Stimulated activated CD4-positive, alpha-beta T cell treated with anti-CD3 and anti-CD28 coated beads, Interleukin-2, amount 100 ng/mL, for 4 hours (primary cell): ENCODE measurements at places on chromosomes 11 and 22.

GRCh38 chr11:71354394-71355105 is 93.6 kb downstream of the DHCR7 start:
- DNase-seq, result no peak

DNA sequence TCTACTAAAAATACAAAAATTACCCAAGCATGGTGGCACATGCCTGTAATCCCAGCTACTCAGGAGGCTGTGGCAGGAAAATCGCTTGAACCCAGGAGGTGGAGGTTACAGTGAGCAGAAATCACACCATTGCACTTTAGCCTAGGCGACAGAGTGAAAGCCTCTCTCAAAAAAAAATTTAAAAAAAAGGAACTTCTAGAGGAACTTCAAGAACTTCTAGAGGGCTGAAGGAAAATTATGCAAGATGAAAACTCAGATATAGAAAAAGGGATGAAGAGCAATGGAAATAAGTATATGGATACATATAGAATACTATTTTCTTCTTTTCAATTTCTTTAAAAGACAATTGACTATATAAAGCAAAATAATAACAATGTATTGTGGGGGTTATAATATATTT is 51.2 kb upstream of the PRR5 start:
- DNase-seq, result no peak

DNA sequence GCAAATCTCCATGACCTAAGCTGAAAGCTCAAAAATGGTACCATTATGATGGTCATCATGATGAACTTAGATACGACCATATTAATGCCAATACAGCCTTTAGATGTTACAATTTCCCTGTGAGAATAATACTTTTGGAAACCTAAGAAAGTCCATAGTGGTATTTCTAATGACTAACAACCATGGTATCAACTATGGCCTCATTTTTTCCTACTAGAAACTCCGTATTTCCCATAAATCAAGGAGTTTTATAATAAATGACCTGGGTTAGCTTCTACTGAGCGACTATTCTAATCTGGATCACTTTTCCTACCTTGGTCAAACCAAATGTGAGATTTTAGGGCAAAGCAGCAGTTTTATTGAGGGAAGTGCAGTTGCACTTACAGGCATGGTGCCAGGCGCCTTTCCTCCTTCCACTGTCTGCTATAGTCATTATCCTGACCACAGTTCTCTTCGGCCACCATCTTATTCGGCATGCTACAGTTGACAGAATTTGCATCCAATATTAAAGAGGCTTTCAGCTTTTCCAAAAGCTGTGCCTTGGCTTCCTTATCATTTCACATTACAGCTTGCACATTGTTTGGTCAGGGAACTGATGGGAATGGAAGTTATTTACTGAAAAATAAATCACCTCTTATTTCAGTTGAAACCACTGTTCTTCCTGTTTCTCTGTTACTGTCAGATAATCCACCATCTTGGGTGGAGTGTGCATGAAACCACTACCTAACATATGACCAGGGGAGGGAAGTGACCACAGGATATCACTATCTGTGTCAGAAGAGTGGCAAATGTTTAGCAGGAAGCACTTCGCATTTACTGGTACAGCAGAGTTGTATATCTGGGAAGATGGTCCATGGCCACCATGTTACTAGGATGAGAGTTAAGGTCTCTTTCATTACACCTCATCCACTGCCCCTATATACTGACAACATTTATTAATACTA is 74.5 kb upstream of the PICALM start:
- DNase-seq, result no peak

- DNase-seq, result no peak
Measured at GRCh38 chr22:30733181-30733631, 38.5 kb downstream of the OSBP2 start.

- no peak for DNase-seq
Measured at GRCh38 chr11:15180212-15180792, 65.6 kb downstream of the INSC start.

DNA sequence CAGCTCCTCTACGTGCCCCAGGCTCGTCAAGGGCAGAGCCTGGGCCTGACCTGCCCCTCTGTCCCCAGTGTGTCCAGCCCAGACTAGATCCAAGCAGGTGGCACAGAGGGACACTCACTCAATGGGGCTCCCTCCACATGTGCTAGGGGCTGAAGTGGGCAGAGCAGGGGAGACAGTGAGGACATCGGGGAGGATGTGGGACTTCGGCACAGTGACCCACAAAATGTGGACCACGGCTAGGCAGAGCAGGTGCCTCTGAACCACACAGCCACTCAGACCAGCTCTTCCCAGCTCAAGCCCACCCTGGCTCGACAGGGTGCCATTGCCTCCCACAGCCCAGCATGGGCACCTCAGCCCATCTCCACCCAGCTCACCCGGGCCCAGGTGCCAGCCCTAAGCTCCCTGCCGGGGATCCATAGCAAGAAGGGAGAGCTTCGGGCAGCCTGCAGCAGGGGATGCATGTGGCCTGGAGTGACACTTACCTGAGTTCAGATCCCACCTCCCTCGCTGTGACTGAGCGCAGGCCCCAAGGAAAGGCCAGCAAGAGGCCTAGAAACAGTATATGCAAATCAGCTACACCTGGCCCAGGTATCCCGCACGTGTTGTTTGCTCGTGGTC is 46.9 kb upstream of the RTL6 start:
- DNase-seq, result no peak

DNA sequence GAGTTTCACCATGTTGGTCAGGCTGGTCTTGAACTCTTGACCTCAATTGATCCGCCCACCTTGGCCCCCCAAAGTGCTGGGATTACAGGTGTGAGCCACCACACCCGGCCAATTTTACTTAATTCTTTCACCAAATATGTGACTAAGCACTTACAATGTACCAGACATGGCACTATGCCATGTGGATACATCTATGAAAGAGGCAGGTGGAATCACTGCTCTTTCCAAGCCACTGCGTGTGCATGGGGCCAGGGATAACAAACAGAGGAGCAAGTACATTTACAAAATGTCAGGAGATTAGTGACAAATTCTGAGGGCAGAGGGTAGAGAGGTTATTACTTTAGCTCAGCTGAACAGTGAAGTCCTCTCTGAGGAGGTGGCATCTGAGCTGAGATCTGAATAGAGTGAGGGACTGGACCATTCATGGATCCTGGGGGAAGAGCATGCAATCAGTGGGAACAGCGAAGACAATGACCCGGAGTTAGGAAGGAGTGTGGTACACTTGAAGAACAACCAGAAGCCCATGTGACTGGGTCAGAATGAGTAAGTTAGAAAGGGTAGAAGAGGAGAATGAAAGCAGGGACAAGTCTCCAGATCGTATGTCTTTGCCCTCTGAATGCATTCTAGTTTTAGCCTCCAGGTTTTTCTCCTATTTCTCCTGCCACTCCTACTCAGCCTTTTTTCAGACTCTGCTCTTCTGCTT is 38.3 kb upstream of the GRAMD1B start:
- DNase-seq, result no peak

GRCh38 chr22:17772958-17773605 is 1.2 kb downstream of the BID start:
- DNase-seq, result no peak

GRCh38 chr11:62352355-62353336 is 15.4 kb downstream of the ASRGL1 start:
- no peak for DNase-seq

- DNase-seq, result no peak
Measured at GRCh38 chr22:44331881-44332714, 19.3 kb upstream of the SHISAL1 start.

DNA sequence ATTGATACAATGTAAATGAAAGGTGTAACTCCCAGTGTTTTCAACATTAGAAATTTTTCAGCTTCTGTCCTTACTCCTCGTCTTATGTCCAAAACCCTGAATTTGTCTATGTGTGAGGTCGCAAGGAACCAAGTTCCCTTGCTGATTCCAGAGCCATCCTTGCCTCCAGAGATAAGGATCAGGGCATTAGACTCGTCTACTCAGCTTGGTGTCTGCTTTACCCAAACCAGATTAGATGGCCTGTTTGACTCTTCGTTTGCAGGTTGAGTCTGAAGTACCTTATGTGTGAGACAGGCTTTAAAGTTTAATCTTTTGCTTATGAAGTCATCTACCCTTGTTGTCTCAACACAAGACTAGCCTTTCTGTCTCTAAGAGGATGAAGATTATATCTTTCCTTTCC is 55.6 kb downstream of the SPECC1L start:
- DNase-seq, result no peak

DNA sequence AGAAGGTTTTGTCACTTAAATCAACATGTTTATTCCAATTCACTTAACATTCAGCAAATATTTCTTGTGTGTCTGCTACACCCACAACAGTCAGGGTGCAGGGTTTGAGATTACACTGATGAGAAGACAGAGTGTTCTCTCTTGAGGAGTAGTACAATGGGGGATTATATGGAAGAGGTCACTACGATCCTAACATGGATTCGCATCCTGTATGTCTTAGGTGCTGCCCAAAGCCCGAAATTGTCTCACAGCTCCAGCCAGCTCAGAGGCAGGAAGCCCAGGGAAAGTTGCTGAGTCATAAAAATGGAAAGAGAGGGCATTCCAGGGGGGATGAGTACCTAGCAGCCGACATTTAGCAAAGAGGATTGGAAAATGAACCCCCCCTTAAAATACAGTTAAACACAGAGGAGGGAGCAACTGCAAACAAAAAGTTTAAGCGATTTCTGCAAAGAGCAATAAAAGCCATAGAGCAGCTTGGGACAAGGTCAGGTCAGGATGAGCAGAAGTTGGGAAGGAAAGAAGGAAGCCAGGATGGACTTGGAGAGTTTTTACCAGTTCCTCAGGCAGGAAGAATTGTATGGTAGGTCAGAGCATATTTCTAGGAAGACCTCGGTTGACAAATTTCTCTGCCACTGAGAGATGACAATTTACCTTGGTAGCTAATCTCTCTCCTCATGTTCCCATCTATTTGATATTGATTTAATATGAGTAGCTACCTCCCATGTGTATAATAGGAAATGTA is 49.5 kb downstream of the IGLL5 start:
- DNase-seq, result no peak

DNA sequence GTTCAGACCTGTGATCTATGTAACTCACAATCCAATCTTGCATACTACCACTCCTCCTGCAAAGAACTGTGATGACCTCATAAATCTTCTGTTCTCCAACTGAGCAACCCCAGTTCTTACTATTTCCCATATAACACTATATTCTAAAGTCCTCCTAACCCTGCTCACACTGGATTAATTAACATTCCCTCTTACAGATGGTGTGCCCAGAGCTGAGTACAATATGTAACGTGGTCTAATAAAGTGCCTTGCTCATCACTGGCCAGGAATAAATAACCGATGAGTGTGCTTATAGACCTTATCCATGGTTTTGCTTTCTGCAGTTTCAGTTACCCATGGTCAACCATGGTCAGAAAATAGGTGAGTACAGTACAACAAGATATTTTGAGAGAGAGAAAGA is 28.6 kb downstream of the PRCP start:
- no peak for DNase-seq

DNA sequence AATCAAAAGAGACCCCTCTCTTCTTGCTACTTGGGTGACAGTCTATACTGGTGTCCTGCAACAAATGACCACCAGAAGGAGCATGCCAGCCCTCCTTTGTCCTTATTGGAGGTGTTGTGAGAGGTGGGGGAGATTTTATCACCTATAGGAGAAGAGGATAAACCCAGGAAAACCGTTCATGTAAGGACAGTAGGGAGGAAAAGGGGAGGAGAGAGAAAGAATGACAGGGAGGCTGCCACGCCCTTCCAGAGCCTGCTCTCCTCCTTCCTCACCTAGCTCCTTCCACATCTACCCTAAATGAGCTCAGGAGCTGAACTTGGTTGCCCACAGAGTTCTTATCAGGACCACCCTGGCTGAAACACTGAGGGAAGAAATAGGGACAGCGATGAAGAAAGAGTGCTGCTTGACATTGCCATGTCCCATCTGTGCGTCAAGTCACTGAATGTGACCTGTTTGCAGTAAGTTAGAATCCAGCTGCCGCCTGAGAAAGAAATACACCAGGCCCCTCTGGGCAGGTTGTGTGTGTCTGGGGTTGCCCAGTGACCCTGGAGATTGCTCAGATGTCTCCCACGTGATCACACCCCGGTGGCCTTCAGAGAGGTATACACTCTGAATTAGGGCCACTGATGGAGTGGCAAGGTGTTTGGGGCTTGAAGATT is 40.4 kb upstream of the ETS1 start:
- no peak for DNase-seq
